ENCODE measurements at places on chromosomes 16 and 17. TPM values are rescaled to one million over a fixed set of nuclear protein-coding genes. Genes with fewer than 3 reads are reported as not detected.

Gene BCAR1
- total RNA-seq: 21.6 TPM

Gene HCRT
- 0.41 TPM for total RNA-seq

Gene CYBA
- 24.9 TPM for total RNA-seq

Gene PRAC1
- not detected for total RNA-seq

Gene BTBD17
- 5.3 TPM for total RNA-seq

Gene WFIKKN2
- total RNA-seq: 3.7 TPM

Data from frontal cortex (tissue), 4 donors.